Caki2 (cell line): ENCODE measurements at places on chromosomes 3 and 15. TPM values are rescaled to one million over a fixed set of nuclear protein-coding genes. Genes with fewer than 3 reads are reported as not detected.
A peak's percentile ranks its signal among the peaks of the same experiment; 100 is the strongest.

The PROK2 gene
- total RNA-seq, result not detected in 2 replicates

The ISLR2 gene
- total RNA-seq, result 0.23 and 1.4 TPM in 2 replicates

The ANKRD34C gene
- total RNA-seq, result not detected in 2 replicates

The NTRK3 gene
- not detected in 2 replicates for total RNA-seq

- DNase-seq, result no peak
Observed at GRCh38 chr3:177942911-177943310, 593.3 kb upstream of the KCNMB2 start.

DNA sequence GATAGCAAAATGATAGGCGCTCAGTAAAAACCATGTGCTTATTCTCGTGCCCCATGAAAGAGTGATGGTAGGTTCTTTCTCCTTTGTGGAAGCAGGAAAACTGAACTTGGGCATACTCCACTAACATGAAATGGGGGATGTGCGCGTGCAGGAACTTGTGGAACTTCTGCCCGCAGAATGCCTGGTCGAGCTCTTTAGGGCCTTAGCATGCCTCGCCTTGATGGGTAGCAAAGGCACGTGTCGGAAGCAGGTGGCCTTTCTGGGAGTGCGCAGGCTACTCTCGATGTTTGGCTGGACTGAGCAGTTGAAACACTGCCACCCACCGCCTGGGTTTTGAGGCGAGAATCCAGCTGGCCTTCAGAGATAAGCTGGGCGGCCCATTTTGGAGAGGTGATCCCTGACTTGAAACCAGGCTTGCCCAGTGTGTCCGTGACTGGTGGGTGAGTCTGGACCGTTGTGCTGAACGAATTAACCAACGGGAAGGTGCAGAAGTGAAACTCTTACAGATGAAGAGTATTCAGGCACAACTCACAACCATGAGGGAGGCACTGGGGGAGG is 842 bp downstream of the PCCB start:
- DNase-seq, result no peak

- no peak for DNase-seq
Observed at GRCh38 chr15:47493357-47494247, 223.7 kb upstream of the SEMA6D start.

- DNase-seq, result no peak
Observed at GRCh38 chr15:93488296-93488713, 399.3 kb upstream of the RGMA start.

- DNase-seq, result no peak
Observed at GRCh38 chr3:127732879-127733350, 60.2 kb downstream of the ABTB1 start.

GRCh38 chr3:13772885-13773745 is 106.8 kb downstream of the WNT7A start:
- no peak for DNase-seq

GRCh38 chr3:69324362-69325025 is 61.4 kb downstream of the FRMD4B start:
- no peak for DNase-seq

DNA sequence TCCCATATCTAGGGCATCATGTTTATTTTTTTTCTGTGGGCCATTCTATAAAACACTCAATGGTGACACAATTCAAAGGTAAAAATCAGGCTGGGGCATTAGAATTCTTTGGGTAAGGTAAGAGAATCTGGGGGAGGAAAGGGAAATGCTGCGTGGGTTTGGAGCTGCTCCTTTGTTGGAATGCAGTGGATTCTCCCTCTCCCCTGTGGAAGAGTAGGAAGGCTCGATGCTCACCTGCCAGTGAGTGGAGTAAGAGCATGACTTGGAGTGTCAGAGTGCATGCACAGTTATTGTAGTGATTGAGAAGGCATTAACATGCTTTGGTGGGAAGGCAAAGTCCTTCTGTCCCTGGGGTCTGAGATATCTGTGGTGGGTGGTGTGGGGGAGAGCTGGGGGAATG is 280.0 kb downstream of the PDCD6IP start:
- DNase-seq, result no peak

- no peak for DNase-seq
Observed at GRCh38 chr3:25037049-25037547, 391.0 kb upstream of the RARB start.

- no peak for DNase-seq
Observed at GRCh38 chr3:25463836-25464418, 35.9 kb downstream of the RARB start.

GRCh38 chr3:189320511-189320910 is 148.7 kb downstream of the TPRG1 start:
- no peak for DNase-seq

- no peak for DNase-seq
Observed at GRCh38 chr3:73215901-73216300, 154.4 kb downstream of the EBLN2 start.

- DNase-seq, result no peak
Observed at GRCh38 chr3:126287536-126288241, 69.5 kb downstream of the KLF15 start.

DNA sequence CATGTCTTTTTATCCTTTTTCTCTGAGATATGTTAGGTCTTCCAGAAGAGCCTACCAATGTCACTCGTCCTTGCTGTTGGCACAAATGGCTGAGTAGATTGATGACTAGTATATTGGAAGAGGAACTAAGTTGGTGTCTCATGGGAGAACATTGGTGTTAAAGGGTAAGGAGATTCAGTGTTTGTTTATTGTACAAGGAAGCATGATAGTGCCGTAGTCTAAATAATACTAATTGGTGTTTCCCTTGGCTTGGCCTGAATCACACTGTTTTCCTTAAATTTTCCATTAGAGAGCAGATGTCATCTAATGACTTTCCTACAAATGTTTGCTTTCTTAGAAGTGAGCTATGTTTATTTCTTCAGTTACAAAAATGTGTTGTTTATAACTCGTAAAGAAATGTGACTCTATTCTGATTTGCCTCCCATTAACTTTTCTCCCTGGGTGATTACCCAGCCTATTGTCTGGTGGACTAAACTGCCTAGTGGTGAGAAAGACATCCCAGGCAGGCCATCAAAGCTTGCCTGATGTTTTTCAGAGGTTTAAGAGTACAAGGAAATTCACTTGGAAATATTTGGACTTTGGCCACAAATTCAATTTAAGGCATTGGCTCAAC is 28.7 kb downstream of the ADAMTSL3 start:
- DNase-seq, result peak; percentile 72

- no peak for DNase-seq
Observed at GRCh38 chr3:132854856-132855535, 132.8 kb upstream of the NPHP3 start.

DNA sequence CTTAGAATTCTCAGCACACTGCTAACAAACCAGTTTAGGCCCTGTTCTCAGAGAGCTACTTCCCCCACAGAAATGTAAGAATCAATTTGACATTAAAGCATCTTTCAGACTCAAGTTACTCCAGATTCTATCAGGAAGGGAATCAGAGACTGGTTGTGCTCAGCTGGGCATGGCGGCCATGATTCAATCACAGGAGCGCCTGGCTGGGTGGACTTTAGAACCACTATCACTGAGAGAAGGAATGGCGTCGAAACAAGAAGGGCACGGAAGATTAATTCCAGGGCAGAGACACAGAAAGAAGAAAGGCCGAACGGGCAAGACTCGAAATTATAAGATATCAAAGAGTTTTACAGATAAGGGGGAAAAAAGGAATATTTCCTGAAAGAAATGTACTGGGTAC is 6.2 kb downstream of the TNIK start:
- DNase-seq, result peak; percentile 84

DNA sequence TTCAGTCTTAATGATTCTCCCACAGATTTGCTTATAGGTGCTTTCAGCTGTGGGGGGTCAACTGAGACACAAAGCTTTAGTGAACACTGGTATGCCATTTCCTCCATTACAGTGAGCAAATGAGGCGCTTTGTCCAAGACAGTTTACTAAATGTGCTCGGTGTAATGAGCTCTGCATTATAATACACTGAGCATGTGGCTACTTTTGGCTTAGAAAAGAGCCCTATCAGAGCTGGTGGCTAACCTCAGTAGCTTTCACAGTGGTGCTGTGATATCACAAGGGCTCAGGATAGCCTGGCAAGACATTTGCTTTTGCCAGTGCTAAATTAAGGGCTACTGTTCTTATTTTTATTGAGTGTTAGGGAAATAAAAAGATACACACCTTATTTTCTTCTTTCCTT is 749.7 kb upstream of the ARPP21 start:
- no peak for DNase-seq

DNA sequence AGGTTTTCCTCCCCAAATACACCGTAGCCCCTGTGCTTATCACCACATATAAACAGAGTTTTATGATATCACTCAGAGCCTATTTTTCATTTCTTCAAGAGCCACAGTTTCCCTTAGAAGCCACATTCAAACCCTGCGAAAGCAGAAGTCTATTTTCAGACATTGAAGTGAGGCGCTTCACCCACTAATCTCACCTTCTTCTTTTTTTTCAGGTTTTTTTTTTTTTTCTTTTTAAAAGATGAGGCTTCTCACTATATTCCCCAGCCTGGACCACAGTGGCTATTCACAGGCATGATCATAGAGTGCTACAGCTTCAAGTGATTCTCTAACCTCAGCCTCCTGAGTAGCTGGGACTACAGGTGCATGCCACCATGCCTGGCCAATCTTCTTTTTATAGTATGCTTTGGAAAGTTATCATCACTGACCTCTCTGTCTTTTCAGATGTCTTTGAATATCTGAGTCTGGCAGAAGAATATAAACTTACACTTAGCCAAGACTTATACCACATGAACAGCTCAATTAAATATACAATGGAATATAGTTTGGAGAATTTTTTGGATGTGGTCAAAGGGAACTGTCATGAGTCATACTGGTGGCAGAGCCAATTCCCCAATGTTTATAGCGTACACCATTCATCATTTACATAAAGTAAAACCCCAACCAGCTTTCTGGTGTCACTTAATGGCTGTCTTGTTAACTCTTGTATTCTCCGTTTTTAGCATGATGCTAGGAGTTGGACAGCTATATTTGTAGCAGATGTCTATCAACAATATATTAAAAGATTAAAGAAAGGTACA is 59.7 kb upstream of the CCDC50 start:
- DNase-seq, result no peak

- peak; percentile 54 for DNase-seq
Observed at GRCh38 chr3:143135150-143135549, 15.6 kb downstream of the CHST2 start.

DNA sequence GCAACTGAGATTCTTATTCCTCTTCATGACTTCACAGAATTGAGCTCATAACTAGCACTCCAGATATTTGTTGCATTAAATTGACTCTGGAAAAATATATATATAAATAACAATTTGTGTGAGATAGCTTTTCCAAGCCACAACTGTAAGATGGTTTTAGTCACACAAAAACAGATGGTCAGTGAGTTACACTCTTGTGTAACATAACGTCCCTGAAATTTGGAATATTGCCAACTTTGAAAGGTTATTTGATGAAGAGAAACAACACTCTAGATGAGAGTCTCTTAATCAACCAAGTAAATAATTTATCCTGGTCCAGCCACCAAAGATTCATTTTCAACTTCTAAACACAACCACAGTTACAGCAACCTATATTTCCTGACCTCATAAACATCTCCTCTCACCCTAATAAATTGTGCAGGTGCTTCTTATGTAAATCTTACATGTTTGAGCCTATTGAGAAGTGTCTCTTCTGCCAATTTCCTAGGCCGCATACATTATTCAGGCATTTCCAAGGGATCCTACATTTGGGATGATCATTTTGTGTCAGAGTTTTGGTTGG is 84.9 kb upstream of the ACP3 start:
- no peak for DNase-seq

DNA sequence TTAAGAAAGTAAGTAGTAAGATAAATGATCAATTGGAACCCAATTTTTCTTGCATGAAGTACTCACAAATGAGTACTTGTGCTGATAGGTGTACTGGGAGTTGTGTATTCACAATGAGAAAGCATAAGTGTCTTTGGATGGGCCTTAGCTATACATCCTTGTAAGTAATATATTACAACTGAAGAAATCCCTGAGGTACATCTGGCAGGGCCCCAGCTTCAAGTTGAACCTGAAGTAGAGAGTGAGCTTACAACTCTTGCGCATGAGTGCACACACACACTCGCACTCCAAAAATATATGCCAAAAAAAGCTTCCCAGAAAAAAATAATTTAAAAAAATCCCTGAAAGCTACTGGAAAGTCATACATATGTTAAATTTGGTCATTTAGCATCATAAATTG is 222.5 kb downstream of the ROBO2 start:
- no peak for DNase-seq
